DMS 273 treated with DMSO at 0.1 percent for 48 hours (cell line): ENCODE measurements at places on chromosomes 11 and 22.

DNA sequence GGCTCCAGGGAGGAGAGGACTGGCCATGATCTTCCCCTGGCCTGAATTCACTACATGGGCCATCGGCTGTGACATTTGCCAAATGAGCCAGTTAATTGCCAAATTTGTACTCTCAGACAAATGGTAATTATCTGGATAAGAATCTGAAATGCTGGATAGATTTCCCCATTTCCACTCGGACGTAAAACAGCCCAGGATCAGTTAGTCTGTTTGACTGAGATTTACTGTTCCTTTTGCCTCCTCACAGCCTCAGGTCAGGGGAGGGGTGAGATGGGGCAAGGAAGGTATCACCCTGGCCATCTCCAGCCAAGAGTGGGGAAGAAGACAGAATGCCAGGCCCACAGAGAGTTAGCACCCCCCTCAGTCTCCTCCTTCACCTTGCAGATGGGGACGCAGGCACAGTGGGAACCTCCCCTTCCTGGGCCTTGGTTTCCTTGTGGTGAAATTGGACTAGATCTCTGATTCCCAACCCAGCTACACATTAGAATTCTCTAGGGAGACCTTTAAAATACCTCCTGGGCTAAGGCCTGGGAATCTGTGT is 5.2 kb downstream of the TRIM29 start:
- no peak for DNase-seq

DNA sequence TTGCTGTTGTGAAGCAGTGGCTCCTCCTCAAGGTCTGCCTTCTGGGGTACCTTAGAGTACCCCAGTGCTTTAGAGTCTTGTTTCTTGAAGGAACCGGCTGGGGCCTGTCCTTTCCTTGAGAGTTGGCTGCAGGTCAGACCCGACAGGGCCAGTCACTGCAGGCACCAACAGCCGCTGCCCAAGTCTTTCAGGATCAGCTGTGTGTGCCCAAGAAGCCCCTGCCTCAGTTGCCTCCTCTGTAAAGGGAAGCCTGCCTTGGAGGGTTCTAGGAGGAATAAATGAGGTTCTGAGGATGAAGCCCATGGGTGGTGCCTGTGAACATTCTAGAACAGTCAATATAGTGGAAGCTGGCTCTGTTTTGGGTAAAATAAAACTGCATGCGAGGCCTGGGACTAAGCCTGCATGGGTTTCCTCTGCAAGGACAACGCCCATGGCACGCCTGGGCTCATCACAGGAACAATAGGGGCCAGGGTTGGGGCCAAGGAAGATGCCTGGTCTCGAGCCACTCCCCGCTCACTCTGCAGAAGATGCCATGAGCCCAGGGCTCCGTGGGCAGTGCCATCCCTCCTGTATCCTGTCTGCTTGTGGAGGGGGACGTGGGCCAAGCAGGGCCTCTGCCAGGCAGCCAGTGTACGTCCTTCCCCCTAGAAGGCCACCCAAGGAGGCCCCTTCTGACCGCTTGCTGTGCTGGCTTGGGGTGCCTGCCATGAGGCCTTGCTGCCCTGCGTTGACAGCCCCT is 81.6 kb downstream of the MED15 start:
- no peak for DNase-seq

GRCh38 chr11:73972620-73973449 is 9.8 kb downstream of the UCP2 start:
- DNase-seq, result no peak

- no peak for DNase-seq
Measured at GRCh38 chr22:50017701-50018224, 5.2 kb upstream of the IL17REL start.

DNA sequence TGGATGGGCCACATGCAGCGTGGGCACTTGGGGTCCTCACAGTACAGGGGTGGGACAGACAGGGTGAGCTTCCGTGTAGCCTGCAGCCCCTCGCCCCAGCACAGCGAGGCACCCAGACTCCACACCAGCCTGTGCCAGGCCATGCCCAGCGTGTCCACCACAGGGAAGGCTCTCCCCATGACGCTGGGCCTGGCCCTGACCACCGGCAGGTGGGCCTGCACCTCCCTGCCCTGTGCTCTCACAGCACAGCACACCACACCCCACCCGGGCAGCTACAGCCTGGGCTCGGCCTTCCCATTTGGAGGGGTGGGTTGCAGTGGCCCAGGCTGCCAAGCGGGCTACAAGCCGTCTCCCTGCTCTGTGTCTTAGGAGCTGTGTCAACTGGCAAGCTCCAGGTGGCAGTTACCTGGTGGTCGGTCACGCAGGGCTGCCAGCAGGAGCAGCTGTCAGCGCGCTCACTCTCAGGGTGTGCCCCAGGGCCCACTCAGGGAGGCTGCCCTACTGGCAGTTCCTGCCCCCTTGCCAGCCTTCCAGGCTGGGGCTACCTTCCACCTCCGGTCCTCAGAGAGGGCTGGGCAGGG is 4.6 kb downstream of the MOB2 start:
- DNase-seq, result no peak

- DNase-seq, result no peak
Measured at GRCh38 chr11:20036626-20037335, 123.5 kb downstream of the DBX1 start.

DNA sequence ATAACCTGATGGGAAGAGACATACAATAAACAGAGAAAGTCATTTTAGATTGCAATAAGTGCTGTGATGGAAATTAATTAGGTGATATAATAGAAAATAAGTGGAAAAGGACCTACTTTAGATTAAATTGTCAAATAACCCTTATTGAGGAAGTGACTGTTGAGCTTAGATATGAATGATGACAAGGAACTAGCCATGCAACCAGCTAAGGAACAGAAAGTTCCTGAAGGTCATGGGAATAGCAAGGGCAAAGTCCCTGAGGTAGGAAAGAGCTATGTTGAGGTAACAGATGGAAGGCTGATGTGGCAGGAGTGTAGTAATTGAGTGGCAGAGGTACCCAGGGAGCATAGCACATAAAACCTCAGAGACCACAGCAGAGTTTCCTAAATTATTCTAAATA is 135.2 kb downstream of the WNT11 start:
- no peak for DNase-seq

DNA sequence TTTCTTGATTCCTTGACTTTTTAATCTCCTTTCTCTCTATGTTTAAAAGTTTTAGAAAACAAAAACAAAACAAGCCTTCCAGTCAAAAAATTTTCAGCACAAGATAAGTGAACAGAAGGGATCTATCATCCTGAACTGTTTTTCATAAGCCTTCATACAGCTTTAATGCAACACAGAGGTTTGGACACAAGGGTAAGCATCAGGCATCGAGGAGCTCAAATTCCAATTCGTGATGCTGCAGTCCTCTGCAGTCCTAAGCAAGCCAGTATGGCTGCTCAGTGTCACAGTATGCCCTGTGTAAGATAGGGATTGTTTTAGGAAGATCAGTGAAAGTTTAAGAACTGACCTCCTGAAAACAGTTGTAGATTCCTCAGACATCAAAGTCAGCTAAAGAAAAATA is 740.9 kb downstream of the NTM start:
- no peak for DNase-seq

DNA sequence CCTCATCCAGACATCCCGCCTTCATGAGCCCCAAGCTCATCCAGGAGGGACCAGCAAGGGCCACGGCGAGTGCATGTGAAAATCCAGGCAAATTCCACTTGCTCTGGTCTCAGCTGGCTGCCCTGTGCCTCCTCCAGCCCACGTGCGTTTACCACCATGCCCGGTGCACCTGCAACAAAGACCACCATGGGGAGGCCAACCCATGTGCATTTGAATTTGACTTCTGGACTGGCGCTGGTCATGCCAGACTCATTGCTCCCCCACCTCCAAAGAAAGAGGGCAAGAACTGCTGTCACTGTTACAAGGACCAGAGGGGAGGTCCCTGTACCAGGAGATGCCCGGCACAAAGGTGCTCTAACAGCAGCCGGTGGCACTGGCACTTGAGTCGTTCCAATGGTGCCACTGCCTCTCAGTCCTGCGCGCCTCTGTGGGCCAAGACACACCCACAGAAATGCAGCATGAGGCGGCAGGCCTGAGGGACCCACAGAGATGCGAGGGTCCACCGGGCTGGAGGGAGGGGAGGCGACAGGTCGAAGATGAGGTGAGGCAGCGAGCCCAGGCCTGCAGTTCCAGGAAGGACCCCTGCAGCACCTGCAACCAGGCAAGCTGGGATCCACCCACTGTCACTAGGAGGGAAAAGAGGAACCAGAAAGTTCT is 80.3 kb downstream of the PHF21B start:
- no peak for DNase-seq

DNA sequence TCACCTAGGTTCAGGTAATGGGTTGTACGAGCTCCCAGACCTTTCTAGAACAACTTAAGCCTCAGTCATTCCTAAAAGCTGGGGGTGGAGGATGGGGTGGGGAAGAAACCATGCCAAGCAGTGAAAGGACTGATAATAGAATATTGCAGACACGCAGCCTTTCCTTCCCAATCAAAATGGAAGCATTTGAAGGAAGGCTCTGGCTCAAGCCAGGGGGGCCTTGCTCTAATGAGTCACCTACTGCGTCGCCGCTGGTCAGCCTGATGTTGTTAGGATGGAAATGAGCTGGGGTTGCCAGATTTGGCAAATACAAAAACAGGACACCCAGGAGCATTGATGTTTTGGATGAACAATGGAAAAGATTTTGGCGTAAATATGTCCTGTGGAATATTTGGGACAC is 6.2 kb downstream of the SYT12 start:
- DNase-seq, result no peak

- DNase-seq, result no peak
Measured at GRCh38 chr11:35598254-35599125, 19.8 kb upstream of the FJX1 start.

DNA sequence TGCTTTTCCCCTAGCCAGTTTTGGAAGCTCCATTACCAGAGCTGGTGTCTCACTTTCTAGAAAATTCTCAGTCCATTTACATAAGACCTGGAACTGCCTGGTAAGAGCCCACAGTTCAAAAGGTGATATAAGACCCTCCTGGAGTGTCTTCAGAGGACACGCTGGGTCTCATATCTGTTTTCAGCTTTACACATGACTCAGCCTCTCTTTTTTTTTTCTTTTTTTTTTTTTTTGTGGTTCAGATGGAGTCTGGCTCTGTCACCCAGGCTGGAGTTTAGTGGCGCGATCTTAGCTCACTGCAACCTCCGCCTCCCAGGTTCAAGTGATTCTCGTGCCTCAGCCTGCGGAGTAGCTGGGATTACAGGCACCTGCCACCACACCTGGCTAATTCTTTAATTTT is 30.7 kb downstream of the WEE1 start:
- DNase-seq, result no peak

DNA sequence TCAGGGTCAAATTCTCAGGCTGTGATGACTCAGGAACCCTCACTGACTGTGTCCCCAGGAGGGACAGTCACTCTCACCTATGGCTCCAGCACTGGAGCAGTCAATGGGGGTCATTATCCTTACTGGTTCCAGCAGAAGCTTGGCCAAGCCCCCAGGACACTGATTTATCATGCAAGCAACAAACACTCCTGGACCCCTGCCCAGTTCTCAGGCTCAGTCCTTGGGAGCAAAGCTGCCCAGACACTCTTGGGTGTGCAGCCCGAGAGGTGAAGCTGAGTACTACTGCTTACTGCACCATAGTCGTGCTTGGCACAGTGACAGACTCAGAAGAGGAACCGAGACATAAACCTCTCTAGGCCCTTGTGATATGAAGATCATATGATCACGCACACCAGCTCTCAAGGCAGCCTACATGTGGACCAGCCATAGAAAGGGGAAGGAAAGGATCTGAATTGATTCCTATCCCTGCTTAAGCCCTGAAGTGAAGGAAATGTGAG is 58.2 kb downstream of the ZNF280B start:
- no peak for DNase-seq

- no peak for DNase-seq
Measured at GRCh38 chr11:74159642-74160041, 11.2 kb downstream of the C2CD3 start.

DNA sequence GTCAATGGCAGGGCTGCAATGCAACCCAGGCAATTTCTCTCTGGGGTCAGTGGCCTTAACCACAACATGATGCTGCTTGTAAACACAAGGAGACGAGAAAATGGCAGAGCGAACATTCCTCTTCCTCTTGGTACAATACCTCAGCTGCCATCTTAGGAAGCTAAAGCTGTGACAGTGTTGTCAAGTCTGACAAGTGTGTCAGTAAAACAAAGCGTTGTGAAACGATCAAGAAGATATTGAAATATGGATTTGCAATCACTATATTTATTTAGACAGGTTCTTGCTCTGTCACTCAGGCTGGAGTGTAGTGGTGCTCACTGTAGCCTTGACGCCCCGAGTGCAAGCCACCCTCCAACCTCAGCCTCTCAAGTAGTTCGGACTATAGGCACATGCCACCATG is 14.5 kb upstream of the USP47 start:
- no peak for DNase-seq

DNA sequence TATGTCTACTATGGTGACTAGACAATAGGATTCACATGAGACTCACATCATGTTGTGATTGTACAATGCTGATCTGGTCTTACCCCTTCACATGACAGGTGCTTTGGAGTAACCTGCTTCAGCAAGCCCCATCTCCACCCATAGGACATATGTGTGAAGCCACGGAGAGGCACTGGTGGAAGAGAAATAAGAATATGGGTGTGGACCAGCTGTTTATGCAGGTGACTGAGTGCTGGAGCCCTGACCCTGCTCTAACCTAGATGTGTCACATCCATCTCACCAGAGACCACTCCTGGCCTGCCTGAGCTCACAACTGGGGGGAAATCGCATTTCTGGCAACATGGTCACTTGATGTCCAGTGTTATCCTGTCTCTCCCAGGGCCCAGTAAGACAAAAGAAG is 119.7 kb downstream of the GGTLC2 start:
- DNase-seq, result no peak

GRCh38 chr22:31969789-31970489 is 25.6 kb downstream of the YWHAH start:
- peak; percentile 16 for DNase-seq

DNA sequence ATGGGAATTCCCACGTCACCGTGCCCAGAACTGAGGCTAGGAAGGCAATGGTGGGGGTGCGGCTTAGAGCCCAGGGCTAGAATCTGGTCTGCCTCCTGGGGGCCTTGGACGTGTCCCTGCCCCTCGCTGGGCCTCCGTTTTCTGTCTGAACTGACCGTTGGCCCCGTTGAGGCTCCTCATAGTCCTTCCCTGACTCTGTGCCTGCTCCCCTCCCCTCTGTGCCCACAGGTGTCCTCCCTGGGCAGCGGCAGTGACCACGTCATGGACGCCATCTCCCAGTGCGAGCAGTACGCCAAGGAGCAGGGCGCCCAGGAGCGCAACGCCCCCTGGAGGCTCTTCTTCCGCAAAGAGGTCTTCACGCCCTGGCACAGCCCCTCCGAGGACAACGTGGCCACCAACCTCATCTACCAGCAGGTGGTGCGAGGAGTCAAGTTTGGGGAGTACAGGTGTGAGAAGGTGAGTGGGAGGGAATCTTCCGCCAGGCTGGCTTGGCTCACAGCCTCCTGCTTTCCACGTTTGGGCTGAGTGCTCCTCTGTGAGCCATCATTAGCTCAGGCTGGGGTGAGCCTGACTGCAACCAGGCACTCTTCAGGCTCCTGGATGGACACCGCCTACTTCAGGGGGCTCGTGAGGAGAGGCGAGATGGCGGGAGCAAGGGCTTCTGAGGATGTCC is 63.9 kb downstream of the MYO7A start:
- peak; percentile 34 for DNase-seq

- DNase-seq, result no peak
Measured at GRCh38 chr22:41648432-41648831, 27.3 kb downstream of the XRCC6 start.
